ENCODE measurements at places on chromosomes 2 and 18. TPM values are rescaled to one million over a fixed set of nuclear protein-coding genes. Genes with fewer than 3 reads are reported as not detected.
A peak's percentile ranks its signal among the peaks of the same experiment; 100 is the strongest.

DNA sequence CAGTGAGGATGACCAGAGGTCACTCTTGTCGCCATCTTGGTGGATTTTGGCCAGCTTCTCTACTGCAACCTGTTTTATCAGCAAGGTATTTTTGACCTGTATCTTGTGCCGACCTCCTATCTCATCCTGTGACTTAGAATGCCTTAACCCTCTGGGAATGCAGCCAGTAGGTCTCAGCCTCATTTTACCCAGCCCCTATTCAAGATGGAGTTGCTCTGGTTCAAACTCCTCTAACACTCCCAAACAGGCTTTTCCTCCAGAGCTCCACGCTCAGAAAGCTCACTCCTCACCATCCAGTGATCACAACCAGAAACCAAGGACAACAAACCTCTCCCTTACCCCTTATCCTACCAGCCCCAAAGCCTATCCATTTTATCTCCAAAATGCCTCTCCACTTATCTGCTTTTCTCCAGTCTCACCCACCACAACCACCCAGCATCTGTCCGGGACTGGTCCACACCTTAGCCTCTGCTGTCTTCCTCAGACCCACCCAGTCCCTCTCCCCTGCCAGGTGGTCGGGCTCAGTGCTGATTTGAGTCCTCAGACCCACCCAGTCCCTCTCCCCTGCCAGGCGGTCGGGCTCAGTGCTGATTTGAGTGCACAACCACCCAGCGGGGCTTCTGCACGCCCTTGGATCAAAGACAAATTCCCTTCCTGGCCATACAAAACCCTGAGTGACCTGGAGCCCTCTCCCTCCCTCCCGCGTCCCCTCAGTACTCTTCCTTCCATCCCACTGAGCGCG lies 11.7 kb upstream of the SMAD7 start:
- DNase-seq = no peak

- DNase-seq = no peak
These were observed 23.4 kb upstream of the UGP2 start for GRCh38 chr2:63818271-63818670.

GRCh38 chr2:18104595-18105224 lies 226.2 kb downstream of the KCNS3 start:
- no peak for DNase-seq

Gene SERPINB11
- polyA plus RNA-seq = not detected

DNA sequence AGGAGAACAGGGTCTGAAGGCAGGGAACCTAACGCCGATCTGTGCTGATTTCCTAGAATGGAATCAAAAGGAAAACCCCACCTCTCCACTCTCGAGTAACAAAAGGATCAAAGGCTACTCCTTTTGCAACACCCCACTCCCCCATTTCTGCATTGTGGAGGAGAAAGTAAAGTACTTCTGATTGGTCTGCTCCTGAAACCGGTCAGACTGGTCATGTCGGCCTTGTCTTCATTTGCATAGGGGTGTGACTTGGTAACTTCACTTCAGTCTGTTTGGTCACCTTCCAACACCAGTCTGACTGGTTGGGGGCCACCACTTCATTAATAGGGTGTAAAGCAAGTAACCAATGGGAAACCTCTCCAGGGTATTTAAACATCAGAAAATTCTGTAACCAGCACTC lies 771.9 kb downstream of the ERBB4 start:
- DNase-seq = peak; percentile 37

Gene DAW1
- polyA plus RNA-seq = 0.52 TPM

- DNase-seq = peak; percentile 53
These were observed 27.1 kb upstream of the CWC22 start for GRCh38 chr2:180033993-180034894.

Gene KIF1A
- polyA plus RNA-seq = 11.1 TPM

Gene IL1RL2
- polyA plus RNA-seq = 1.4 TPM

DNA sequence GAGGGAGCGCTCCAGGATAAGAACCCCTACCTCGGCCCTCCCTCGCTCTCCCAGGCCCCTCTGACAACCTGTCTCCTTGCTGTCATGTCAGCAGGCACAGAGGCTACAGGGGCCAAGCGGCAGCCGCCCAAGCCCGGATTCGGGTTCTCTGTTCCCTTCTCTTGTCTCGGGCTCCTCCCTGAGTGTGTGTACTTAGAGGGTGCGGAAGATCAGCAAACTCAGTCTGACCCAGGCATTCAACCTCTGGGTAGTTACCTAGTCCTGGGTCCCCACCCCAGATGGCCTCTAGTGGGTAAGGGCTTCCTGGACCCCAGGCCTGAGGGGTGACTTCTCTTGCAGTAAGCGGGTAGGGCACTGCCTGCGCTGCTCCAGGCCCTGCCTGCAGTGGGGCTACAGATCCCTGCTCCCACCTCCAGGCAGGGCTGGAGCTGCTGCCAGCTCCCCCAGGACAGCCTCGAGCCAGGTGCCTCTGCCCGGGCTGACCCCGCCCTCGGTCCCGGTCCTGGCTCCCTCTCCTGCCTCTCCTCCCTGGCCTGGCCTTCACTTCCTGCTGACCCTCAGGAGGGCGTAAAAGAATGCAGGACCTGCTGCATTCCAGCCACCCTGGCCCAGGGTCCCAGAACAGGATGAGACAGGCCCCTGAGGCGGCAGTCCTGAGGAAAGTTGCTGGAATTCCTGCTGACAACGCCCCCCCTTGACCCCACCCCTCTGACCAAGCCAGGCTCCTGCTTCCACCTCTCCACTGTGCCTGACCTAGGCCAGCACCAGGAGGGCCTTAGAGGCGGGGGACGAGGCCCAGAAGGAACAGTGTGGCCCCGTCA lies 22.0 kb downstream of the GPC1 start:
- DNase-seq = no peak

DNA sequence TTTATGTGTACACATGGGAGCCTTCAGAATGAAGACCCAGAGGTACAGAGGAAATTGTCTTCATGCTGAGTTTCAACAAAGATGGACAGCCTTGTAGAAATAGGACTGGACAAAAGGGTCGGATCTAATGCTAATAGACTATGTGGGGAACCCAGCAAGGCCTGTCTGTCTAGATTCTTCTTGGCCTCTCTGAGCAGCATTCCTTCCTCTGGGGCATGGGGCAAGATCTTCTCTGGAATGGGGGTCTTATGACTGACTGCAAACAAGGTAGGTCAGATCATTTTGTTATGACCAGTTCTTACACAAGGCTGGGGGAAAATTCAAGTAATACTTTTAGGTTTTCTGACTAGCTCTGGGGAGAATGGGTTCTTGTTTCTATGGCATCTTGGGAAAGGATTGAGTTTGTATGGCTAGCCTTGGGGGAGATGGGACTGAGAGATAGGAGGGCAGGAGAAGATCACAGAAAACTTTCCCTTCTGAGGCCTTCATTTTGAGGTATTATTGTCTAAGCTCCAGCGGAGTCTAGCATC lies 14.3 kb downstream of the SPATA3 start:
- DNase-seq = no peak

Gene DNAJC5G
- 2.0 TPM for polyA plus RNA-seq

Measured in left kidney (tissue), 8 donors.